ENCODE measurements at places on chromosomes 16 and 17. TPM values are rescaled to one million over a fixed set of nuclear protein-coding genes. Genes with fewer than 3 reads are reported as not detected.

GRCh38 chr17:79372470-79373238 lies 238.2 kb downstream of the RBFOX3 start:
- no peak for DNase-seq

- DNase-seq: no peak
Measured at GRCh38 chr17:33242375-33243124, 50.5 kb downstream of the ASIC2 start.

GRCh38 chr17:15232517-15232915 lies 32.6 kb downstream of the PMP22 start:
- no peak for DNase-seq

DNA sequence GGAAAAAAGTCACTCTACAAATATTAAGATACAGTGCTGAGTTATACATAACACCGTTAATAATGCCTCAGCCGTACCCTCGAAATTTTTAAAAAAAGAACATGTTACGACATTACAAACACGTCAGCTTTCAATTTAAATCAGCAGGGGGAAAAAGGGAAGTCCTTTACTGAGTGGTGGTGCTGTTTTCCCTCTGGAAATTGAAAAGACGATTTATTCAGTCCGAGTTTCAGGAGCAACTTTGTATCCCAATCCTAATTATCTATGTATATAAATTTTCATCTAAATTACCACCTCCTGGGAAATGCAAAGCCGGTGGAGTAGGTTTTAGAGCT lies 1.3 kb downstream of the NETO2 start:
- DNase-seq: no peak

DNA sequence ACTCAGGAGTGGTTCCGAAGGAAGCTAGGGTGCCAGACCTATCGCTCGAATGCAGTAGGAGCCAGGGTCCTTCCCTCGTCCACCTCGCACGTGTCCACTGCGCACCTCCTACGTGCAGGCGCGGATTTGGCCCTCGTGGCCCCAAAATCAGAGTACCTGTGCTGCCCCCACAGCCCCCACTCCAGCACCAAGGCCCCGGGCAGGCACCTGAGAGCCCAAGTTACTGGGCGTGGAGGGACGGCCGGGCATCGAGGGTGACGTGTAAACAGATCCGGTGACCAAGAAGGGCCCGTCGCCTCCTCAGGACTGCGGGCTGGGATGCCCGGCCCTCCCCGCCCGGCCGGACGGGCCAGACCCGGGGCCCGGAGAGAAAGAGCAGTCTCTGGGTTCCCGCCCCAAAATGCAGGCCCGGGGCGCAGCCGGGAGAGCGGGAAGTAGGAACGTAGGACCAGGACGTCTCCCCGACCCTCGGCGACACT lies 492 bp downstream of the SLC25A39 start:
- DNase-seq: no peak

NOXO1 gene
- total RNA-seq: not detected

PRAC1 gene
- not detected for total RNA-seq
